ENCODE measurements at places on chromosomes 11 and 22.

- DNase-seq: no peak
Measured at GRCh38 chr22:37020192-37020479, 594 bp downstream of the MPST start.

DNA sequence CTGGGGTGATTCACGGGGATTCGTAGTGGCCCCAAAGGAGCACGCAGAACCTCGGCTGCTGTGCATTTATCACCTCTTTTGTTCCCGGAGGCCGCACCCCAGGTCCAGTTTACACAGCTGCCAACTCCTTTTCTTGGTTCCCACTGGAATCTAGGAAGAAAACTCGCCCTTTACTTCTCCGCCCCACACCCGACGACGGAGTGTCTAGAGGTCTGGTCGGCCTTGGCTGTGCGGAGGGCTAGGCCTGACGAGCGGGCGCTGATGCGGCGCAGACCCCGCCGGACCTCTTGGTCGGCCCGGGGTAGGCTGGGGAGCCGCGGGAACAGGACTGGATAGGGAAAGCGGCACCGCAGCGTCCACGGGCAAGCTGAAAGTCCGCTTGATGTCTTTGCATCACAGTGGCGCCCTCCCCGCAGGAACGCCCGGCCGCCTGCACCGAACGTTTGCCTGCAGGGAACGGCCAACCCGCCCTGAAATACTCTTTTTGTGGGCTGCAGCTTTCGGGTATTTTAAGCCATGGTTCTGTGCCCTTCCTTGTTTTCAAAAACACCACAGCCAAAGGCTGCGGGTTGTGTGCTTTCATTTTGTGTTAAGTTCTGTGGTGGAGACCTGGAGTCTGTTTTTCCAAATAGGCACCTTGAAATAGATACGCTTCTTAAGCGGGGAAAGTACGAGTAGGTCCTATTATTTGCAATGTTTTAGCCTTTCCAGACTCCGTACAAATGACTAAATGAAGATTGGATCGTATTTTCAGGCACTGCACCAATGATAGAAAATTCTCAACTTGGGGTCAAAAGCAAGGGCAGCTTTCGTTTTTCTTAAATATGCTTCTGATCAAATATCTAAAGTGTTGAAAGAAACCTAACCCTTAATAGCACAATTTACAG lies 829 bp upstream of the ZBED5 start:
- DNase-seq: peak; percentile 26

DNA sequence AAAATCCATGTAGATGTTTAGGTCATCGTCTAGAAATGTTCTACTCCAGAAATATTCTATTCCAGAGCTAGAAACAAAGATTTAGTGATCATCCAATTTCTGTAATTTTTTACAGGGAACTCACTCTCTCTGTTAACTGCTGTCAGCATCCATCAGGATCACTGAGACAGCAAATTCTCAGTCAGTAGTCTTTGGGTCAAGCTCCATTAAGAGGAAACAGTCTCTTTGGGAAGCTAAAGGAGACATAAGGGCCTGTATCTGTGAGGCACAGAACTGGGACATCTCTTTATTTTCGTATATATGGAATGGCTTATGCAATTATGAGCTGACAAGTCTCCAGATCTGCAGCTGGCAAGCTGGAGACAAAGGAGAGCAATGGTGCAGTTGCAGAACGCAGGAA lies 48.3 kb downstream of the PIK3C2A start:
- DNase-seq: no peak

DNA sequence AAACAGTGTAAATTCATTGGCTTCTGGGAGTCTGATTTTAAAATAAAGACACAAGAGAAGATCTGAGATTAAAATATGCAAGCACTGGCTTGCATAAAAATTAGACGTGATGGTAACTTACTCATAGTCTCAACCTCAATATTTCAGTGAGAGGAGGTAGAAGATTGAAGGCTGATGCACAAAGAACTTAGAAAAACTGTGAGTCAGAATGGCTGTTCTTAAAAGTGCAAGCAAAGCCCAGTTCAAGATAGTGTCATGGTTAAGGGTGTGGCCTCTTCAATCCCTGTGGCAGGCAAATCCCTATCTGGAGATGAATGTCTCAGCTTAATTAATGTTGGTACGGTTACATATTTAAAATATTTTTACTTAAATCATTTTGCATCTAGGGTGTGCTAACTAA lies 33.6 kb upstream of the FIBIN start:
- DNase-seq: no peak

GRCh38 chr11:129639300-129639699 lies 176.3 kb upstream of the TMEM45B start:
- no peak for DNase-seq

DNA sequence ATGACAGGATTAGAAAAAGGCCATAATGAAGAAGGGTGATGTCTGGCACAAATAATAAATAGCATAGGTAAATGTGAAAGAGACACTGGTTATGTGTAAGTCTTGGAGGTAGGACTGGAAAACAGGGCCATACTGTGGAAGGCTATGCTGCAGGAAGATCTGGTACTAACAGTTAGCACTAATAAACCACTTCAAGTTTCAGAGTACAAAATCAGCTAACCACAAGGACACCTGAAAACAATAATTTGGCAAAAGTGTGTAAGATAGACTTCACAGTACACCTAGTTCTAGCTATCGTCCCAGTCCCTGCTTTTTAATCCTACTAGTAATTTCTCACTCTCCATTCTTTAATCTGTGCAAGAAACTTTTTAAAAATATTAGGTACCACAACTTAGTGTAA lies 44.3 kb downstream of the CWF19L2 start:
- DNase-seq: no peak

All from stimulated activated CD8-positive, alpha-beta memory T cell treated with anti-CD3 and anti-CD28 coated beads, Interleukin-7, amount 100 ng/mL, for 4 hours (primary cell).